ENCODE measurements at places on chromosomes 11 and 22.

- no peak for DNase-seq
Observed at GRCh38 chr11:63290285-63290684, 46.9 kb upstream of the SLC22A25 start.

DNA sequence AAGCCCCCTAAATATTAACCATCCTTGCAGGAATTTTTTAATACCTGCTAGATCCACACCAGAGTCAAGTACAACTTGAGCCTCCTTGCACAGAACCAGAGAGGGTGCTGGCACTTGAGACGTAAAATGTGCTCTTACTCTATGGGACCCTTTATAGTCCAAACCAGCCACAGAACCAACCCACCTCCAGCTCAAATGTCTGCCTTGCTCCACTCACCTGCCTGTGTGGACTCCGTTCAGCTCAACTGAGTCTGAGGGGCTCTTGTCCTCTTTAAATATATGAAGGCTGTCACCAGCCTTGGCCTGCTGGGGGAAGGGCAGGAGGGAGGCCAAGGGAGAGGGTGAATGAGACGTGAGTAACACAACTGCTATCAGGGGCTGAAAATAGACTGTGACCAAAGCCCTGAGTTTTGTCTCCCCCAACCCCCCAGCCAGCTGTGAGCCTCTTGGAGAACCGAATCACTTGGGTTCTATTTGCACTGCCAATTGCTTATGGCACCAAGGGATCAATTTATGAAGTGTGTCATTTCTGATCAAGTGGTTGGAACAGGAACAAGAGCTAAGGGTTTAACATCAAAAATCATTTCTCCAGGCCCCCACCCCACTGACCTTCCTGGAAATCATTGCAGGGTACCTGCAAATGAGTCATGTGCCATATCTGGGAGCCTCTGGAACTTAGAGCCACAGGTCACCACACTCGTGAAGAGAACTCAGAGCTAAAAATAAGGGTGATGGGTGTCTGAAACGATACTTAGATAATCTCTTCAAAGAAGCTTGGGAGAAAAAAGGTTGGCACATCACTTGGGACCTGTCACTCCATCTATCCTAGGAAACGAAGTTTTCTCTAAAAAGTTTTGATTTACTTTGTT, at the start of gene CSRP3:
Gene CSRP3, minus strand, starts transcription at position 247 of the 869 bp plus-strand sequence. CDS start 9,535 bp downstream, outside the sequence.
- no peak for DNase-seq

GRCh38 chr22:35547987-35548721, 7.5 kb downstream of the RASD2 start:
- DNase-seq, result no peak

- DNase-seq, result no peak
Observed at GRCh38 chr22:40628354-40629042, 8.0 kb downstream of the MRTFA start.

DNA sequence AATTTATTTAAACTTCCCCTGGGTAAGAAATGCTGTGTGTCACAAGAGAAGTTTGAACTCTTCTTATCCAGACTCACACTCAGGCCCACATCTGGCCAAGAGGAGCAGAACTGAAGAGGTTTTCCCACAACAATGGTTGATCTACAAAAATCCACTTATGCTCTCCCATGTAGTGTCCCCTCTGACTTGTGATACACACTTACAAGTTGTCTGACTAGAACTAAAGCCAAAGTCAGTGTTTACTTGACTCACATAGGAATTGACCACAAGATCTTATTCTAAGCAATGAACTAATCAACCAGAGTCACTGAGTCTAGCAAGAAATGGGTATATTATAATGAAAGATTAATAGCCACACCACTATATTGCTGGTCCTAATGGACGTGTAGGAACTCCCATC, 133.0 kb downstream of the ATG16L2 start:
- no peak for DNase-seq

GRCh38 chr22:43969021-43969878, 14.0 kb downstream of the SAMM50 start:
- DNase-seq, result no peak

DNA sequence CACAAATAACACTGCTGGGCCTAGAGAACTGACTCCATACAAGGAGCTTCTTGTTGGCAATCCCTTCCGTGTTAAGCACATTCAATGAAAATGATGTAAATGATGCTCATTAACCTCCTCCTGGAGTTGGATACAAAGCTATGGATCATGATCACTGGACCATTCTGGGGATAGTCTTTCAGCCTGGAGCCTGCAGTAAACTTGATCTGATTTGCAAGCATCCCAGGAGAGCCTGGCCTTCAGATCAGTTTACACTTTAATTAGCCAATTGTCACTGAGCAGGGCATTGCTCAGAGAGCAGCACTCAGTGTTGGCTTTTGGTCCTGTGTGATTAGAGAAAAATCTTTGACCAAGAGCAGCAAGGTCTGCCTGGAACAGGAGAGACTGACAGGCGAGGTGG, 45.6 kb downstream of the ARFGAP3 start:
- DNase-seq, result no peak

DNA sequence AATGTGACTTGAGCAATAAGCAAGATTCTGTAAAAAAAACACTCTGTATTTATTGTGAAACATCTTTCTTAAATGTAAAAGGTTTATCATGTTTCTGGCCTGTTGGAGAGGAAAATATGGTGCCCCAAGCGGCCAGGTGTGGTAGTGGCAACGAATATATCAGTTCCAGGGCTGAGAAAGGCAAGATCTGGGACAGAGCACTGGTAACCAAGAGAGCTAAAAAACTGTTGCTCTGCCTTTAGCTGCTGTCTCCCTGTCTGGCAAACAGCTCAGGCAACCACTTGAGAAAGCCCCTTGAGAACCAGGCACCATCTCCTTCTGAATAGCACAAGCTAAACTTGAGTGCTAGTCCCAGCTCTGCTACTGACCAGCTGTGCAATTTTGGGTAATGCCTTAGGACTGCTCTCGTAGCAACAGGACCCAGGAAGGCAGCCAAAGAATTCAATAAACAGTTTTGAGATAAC, 129.9 kb downstream of the KCNC1 start:
- DNase-seq, result no peak

GRCh38 chr11:104078245-104078644, 41.8 kb downstream of the DDI1 start:
- no peak for DNase-seq

GRCh38 chr11:57586711-57587245, 10.7 kb upstream of the SERPING1 start:
- no peak for DNase-seq

DNA sequence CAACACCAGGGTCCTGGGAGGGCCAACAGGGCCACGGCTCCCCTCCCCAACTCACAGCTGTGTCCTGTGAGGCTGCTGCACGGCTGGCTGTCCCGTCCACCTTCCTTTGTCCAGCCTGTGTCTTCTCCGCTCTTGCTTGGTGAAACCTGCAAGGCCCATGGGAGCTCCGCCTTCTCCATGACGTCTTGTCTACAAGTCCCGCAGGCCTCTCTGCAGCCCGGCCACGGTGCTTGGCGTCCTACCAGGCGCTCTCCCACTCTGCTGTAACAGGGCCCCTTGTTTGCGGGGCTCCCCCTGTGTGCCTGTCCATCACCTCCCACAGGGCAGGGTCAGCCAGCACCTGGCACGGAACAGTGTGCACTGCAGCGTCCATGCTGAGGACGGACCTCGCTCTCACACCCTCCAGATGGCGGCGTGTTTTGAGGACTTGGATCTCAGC, 866.8 kb downstream of the TBC1D22A start:
- DNase-seq, result no peak

DNA sequence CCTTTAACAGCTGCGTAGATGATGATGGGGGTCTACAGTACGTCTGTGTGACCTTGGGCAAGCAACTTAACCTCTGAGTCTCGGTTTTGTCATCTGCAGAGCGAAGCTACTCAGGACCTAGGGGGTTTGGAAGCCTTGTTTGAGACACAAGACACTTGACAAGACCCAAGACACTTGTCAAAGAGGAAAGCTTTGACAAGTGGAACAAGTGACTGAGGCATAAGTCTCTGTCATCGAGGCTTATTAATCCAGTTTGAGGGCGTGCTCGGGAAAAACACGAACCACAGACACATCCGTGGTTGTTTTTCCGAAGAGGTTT, 732 bp upstream of the PC start:
- no peak for DNase-seq

- DNase-seq, result no peak
Observed at GRCh38 chr11:123597859-123598258, 56.6 kb downstream of the SCN3B start.

- no peak for DNase-seq
Observed at GRCh38 chr22:20179455-20180244, 28.8 kb upstream of the CCDC188 start.

- no peak for DNase-seq
Observed at GRCh38 chr11:116506263-116506825, 266.4 kb downstream of the BUD13 start.

GRCh38 chr11:33262011-33262645, 4.9 kb downstream of the HIPK3 start:
- no peak for DNase-seq

DNA sequence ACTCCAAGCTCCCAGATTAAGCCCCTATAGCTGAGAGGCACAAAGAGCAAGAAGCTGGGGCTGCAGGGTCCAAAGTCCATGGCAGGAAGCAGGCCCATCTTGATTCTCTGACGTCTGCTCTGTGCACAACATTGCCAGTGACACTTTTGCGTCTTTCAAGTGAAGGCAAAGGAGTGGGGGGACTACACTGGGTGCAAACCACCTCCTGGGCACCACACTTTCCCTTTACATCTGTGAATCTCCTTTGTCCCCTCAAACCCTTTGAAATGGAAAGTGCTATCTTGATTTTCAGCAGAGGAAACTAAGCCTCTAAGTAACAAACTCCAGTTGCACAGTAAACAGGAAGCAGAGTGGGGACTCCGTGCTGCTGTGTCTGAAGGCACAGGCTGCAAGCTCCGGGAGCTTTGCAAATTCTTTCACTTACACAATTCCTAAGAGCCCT, 428.0 kb downstream of the LARGE1 start:
- peak; percentile 5 for DNase-seq

DNA sequence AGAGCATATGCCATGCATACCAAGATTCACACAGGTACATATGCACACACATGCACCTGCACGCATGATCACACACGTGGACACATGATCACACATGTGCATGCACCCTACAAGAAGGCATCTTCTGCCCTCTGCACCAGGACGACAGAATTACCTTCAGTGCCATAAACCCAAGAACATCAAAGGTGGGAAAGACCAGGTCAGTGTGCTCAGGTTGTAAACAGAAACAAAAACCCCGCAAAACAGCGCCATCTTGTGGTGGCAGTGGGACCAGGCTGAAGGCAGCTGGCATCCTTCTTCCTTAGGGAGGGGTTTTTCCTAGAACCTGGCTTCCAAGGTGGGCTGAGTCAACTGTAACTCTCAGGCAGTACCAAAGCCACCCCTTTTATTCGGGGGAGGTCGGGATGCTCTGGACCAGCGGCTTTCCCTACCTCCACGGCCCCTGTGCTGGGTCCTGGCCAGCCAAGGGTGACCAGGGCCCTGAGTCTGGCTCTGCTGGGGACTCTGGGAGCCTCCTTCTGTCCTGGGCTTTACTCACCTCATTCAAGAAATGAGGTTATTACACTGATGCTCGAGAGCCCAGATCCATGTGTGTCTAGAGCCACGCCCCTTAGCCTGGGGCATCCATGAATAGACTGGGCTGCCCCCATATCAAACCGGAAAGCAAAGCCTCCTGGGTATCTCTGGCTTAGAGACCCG, 69.4 kb upstream of the FGF3 start:
- DNase-seq, result peak; percentile 54

- no peak for DNase-seq
Observed at GRCh38 chr11:2088746-2089535, 50.2 kb downstream of the IGF2 start.

- DNase-seq, result no peak
Observed at GRCh38 chr22:17339095-17339693, 30.1 kb upstream of the CECR2 start.

- no peak for DNase-seq
Observed at GRCh38 chr11:61361237-61361740, 393 bp downstream of the CYB561A3 start.

DNA sequence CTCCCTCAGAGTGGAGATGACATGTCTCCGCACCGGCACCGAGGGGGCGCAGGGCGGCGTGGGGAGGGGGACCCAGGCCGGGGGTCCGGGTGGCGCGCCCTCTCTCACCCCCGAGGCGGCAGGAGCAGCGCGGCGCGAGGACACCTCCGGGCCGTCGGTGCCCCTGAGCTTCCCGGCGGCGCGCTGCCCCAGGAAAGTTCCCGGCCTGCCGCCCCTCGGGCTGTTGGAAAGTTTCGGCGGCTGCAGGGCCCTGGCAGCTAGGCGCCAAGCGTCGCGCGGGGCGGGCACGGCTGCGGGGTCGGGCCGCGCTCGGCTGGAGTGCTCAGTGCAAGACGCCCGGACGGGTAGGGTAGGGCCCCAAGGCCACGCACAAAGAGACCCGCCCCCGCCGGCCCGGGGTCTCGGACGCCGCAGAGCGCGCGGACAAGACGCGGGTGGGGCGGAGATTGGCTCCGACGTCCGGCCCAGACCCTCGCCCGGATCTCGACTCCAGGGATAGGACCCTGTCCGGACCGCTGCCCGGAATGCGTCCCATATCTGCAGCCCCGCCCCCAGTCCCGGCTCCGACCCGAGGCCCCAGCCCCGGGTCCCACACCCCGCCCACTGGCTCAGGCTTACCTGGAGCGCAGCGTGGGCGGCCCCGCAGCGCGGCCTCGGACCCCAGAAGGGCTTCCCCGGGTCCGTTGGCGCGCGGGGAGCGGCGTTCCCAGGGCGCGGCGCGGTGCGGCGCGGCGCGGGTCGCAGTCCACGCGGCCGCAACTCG, 471 bp downstream of the ARVCF start:
- DNase-seq, result peak; percentile 27

DNA sequence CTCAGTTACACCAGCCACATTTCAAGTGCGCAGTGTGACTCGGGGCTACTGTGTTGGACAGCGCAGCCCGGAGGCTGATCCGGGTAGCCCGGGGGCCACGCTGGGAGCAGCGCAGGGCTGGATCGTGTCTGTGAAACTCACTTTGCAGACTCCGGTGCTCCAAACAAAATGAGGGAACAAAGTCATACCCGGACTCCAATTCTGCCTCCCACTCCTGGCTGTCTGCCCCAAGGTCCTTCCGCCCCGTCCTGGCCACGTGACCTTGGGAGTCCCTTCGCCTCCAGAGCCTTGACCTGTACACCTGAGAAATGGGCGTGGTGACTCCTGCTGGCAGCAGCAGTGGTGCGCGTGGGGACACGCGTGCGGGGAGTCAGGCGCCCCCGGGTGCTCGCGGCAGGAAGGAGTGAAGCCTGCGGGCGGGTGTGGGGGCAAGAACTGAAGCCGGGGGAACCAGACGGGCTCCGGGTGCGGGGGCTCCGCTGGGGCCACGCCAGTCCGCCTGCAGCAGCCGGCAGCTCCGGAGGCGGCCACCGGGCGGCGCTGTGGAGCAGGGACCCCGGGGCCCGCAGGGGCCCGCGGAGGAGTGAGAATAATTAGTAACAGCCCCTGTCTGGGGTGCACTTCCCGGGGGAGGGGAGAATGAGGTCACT, 42.4 kb downstream of the KCNJ4 start:
- DNase-seq, result no peak

Measured in CD8-positive, alpha-beta T cell (primary cell).